CD4-positive, alpha-beta T cell treated with Interleukin-4 for 1 hour (primary cell): ENCODE measurements at places on chromosomes 4 and X.
A peak's percentile ranks its signal among the peaks of the same experiment; 100 is the strongest.

- no peak for DNase-seq
Measured at GRCh38 chr4:11618666-11619282, 190.1 kb upstream of the HS3ST1 start.

DNA sequence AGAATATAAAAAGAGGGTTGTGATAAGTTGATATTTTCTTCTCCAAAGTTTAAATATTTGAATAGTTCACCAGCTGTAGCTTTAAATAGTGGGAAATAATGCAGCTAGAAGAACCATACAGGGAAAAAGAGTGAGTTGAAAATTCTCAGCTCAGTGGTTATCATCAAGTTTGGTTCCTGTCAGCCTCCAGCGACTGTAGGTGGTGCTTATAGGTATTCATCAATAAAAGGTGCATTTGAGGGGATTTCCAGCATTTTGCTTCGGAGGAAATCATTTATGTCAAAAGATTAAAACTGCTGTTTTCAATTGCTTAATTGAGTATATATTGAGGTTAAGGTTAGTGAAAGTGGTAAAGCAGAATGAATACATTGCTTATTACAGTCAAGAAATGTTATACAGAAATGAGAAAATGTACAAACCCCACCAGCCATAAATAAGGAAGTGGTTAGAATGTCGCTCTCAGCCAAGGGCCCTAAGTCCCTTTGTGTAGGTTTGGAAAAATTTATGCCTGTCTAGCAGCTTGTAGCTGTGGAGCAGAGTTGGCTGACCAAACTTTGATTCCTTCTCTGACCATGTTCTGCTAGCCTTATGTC, 532.9 kb upstream of the FTHL17 start:
- DNase-seq, result no peak

DNA sequence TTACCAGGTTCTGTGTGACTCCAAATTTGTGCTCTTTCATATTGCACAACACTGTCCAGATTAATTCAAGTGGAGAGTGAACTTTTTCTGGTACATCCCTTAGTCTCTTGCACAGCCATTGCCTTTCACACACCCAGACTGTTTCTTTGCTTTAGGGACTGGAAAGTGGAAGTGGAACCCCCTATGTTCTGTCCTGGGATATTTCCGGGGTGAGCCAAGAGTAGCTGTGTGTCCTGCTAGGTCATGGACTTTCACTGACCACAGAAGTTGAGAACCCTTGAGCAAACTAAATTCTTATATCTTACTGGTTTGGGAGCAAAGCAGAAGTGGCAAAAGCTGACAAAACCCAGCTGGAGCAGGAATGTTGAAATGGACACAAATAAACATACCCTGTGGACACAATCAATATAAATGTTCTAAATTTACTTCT, 10.3 kb upstream of the VSIG4 start:
- DNase-seq, result no peak

DNA sequence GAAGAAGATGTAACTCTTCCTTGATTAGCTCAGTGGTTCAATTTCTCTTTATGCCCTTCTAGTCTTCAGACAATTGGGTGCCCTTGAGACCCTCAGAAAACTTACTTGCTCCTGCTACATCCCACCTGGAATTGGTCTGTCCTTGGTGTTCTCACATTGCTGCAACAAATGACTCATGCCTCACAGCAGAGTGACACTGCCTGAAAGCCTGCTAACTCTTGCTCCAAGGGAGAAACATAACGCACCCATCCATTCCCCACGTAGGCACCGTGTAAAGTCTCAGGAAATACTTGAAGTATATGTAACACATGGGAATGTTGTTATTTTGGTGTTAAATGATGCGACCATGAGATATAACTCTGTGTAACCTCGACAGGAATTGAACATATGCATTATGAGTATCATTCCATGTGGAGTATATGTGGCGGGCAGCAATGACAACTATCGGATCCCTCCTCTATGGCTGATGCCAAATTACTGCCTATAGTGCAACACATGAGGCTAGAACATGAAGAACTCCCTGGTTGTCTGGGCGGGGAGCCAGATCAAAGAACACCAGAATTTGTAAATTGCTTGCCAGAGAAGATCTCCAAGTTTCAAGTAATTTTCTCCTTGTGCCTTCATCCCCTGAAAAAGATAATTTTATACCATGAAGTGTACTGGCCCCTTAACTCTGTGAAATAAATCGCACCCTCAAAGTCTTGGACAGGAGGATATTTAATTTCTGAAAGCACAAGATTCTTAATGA, 231.3 kb upstream of the STK26 start:
- no peak for DNase-seq

- DNase-seq, result no peak
Measured at GRCh38 chr4:40980318-40980883, 230.6 kb downstream of the NSUN7 start.

GRCh38 chr4:98653890-98654867, 4.2 kb downstream of the TSPAN5 start:
- DNase-seq, result no peak

DNA sequence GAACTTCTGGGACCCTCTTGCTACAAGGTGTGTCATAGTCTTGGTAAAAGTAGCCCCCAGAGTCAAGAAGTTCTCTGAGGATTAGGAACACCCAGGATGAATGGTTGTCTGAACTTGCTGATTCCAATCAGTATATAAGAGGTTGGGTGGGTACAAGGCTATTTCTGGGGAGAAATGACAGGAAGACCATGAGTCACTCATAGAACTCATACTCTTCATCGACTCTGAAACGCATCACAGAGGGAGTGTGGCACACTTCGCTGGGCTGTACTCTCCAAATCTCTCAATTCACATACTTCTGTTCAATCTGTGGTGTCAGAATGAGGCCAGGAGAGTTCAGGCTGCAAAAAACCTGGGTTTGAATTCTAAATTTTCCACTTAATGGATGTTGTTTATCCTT, 193.2 kb upstream of the LEF1 start:
- no peak for DNase-seq

GRCh38 chr4:112145790-112146501, 692 bp downstream of the FAM241A start:
- DNase-seq, result peak; percentile 71

DNA sequence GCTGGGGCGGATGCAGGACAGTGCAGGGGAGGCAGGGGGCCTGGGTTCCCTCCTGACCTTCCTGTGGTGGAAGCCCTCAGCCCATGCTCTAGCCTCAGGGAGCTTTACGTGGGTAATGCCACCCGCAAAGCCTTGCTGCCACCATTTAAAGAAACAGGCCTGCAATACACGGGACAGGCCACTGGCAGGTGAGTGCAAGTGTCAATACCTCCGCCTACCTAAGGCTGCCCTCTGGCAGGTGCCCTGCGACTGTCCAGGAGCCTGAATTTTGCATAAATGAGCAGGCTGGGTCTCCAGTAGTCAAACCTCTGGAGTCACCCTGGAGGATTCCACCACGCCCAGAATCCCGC, 5.9 kb downstream of the CRMP1 start:
- DNase-seq, result no peak

DNA sequence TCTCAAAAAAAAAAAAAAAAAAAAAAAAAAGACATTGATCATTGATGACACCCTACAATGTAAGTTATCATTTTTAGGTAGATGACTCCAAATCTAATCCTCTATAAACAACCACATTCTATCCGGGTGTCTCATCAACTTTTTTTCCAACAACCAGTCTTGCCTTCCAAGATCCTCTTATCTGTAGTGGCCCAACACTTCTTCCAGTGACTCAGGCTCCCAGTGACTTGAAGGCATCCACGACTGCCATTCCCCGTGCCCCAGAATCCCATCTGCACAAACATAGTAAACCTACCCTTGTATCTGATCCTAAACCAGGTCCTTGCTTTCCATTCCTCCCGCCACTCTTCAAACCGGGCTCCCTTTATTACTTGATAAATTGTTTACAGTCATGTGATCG, 15.6 kb upstream of the TSPAN5 start:
- no peak for DNase-seq

DNA sequence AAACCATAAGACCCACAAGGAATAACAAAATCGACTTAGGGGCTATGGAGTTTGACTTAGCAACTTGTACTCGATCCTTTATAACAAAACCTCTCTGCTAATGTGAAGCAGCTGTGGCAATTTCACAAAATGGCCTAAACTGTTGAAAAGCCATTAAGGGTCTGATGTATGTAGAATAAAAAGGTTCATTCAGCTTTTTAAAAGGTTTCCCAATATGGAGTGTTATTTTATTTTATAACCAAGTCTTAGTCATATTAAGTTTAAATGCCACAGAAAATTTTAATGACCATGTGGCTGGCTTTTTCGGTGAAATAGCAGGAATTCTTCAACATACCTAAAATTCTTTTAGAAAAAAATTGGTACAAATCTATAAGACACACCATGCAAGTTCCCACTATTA, 291.8 kb upstream of the HAND2 start:
- DNase-seq, result no peak

DNA sequence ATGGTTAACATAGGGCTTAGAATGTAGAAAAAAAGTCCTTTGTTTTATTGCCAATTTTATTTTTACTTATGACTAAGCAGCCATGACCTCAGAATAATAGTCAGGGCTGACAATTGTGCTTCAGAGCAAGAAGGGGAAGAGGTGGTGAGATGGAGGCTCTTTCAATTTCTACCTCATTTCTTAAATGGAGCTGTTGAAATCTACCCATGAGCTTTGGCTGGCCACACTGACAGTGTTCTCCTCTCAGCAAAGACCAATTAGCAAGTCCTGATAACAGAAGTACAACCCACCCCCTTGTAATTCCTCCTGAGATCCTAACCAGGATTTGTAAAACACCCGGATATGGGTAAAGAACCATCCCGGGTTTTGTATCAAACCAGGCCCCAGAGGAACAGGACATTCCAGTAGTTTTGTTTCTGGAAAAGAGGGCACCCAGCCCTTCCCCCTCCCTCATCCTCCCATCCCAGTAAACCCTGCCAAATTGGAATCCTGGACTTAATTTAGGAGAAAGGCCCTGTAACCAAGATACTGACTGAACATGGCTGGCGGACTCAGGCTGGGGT, at the start of gene HEPH:
HEPH (plus strand) TSS at position 399 of the 563 bp plus-strand sequence. CDS start 6,324 bp downstream, outside the sequence.
- DNase-seq, result no peak

DNA sequence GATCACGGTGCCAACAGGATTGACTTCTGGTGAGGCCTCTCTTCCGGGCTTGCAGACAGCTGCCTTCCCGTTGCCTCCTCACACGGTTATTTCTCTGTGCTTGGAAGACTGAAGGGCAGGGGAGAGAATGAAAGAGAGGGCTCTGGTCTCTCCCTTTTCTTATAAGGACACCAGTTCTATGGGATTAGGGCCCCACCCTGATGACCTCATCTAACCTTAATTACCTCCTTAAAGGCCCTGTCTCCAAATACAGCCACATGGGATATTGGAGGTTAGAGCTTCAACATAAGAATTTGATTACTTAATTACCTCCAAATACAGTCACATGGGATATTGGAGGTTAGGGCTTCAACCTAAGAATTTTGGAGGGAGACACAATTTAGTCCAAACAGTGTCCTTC, 46.5 kb downstream of the EVC start:
- DNase-seq, result no peak

DNA sequence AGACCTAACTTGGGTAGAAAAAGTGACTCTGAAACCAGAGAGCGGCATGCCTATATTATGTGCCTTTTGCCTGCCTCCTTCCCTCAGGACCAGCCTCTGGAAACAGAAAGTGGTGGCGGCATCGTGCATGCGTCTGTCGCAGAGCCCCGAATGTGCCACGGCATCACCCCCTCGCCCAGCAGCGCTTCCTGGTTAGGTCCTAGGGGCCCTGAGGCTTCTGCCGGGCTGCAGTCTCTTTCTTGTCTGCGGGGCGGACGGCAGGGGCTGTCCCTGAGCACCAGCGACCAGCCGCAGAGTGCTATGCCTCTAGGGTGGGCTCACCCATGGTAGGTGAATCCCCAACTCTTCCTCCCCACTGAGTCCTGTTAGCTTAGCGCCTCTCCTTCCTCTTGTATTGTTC, 68.7 kb downstream of the VSIG4 start:
- DNase-seq, result no peak

- DNase-seq, result no peak
Measured at GRCh38 chr4:77349364-77349763, 192.4 kb downstream of the CCNG2 start.

DNA sequence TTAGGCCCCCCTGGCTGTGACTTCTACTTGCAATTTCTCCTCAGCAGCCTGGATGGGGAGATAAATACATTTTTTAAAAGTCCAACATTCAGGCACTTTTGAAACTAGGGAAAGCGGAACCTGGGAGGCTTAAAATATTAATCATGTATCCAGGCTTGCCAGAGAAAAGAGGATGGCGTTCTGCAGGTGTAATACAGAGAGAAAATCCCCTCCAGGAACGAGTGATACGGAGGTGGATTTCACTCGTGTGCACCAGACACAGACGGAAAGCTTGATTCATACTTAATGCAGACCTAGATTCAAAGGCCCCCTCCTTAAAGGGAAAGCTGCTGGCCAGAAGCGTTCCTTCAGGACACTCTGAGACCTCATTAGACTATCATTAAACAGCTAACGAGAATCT, 354.0 kb upstream of the BOD1L1 start:
- no peak for DNase-seq
